ENCODE measurements at places on chromosomes 1 and 21. TPM values are rescaled to one million over a fixed set of nuclear protein-coding genes. Genes with fewer than 3 reads are reported as not detected.
A peak's percentile ranks its signal among the peaks of the same experiment; 100 is the strongest.

Gene METTL25B
- 39.2 TPM for total RNA-seq

Gene TINAGL1
- total RNA-seq, result 212 TPM

Gene HSD3B1
- total RNA-seq, result not detected

- H3K4me1 ChIP-seq, result peaks cover 12% of the 10 kb centered on the region
- H3K27ac ChIP-seq, result no peak overlapping the region
- H3K36me3 ChIP-seq, result no peaks in the 10 kb centered on the region
- DNase-seq, result no peak
These were observed 141.4 kb downstream of the PSMG1 start for GRCh38 chr21:39041816-39042215.

Gene MLLT11
- total RNA-seq, result 16.9 TPM

Gene CNN3
- total RNA-seq, result 247 TPM

DNA sequence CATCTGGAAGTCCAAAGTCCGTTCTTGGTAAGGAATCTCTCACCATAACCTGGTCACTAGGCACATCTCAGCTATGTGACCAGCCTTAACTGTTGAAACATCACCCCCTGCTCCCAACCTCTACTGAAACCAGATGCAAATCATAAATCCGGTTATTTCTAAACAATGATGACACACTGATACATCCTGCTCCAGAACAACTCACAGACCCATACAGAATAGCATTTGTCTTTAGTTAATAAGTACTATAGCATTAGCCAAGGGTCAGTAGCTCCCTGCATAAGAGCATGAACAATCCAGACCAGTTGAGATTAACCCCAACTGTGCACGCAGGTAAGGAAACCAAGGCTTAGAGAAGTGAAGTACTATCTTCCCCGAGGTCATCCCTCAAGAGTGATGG is 38.0 kb upstream of the KCTD3 start:
- no peaks in the 10 kb centered on the region for H3K36me3 ChIP-seq
- no peak overlapping the region for H3K4me3 ChIP-seq
- H3K4me1 ChIP-seq, result peaks cover 8% of the 10 kb centered on the region

Gene DPT
- total RNA-seq, result 1.3 TPM

DNA sequence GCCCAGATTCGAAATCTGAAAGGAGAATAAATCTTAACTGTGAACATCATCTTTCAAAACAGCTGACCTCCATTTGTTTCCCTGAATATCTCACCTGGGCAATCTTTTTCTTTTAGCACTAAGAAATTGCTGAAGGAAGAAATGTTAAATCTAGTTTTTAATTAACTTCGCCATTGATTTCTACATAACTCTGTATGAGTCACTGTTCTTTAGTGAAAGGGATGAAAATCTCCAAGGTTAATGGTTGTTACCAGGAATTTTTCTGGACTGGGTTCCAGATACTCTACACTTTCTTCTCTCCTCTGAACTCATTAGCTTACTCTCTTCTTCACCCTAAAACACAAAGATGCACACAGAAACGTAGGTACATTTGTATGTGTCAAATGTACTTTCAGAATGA is 235.7 kb downstream of the BACH1 start:
- DNase-seq, result no peak
- peaks cover 13% of the 10 kb centered on the region for H3K36me3 ChIP-seq
- H3K4me3 ChIP-seq, result no peak overlapping the region
- no peak overlapping the region for H3K27ac ChIP-seq

Gene PUSL1
- total RNA-seq, result 14.5 TPM

DNA sequence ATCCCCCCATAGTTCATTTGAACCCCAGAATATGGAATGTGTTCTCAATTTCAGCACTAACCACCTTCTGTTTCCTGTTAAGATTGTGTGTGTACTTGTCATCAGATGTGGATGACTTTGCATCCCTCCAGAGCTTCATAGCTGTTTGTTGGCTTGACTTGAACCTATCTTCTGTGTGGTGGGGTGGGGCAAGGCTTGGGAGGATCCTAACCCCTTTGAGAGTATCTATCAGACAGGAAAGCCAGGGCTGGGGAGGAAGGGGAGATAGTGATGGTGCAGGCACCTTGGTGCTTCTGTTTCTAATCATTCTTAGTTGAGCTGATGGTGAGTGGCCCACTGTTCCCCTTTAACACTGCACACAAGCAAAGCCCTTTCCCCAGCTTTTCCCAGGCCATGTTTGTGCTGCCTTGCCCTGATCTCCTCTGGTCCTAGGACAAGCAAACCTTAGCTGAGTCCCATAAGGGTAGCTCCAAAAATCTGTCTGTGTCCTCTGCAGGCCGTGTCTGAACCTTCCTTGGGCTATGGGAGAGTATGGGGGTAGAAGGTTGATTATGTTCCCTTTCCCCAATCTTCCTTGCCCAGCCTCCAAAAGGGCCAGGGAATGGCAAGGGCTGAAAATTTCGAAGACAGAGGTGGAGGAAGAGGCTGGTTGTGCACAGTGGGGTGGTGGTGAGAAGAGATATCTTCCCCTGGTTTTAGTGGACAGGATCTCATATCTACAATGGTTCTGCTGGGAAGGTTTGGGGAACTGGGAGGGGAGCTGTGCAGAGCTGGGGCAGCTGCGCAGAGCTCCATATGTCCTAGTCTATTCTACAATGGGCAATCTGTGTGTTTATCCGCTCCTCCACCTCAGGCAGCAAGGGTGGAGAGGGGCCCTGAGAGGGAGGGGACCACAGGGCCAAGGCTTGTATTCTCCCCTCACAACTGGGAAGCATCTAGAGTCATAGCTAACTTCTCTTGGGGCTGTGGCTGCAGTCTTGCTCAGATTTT is 1.4 kb downstream of the NHLH1 start:
- H3K4me1 ChIP-seq, result no peaks in the 10 kb centered on the region
- no peak for DNase-seq
- H3K27me3 ChIP-seq, result peaks cover 2% of the 10 kb centered on the region
- no peak overlapping the region for H3K4me3 ChIP-seq

DNA sequence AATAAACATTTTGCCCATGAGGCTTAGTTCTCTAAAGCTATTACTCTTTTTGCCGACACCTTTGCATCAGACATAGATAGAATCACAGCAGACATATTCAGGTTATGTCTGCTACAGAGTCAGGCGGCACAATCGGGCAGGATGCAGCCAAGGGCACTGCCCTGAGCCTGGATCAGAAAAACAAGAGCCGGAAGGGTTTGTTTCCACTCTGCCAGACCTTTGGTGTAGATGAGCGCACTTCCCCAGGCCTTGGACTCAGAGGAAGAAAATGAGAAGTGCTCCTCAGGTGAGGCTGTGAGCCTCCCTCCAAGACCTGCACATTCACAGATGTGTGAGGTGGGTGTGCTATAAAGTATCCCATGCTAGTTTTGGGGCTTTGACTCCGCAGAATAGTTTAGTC is 43.7 kb downstream of the GNG12 start:
- DNase-seq, result no peak
- H3K27me3 ChIP-seq, result no peaks in the 10 kb centered on the region
- no peak overlapping the region for H3K27ac ChIP-seq
- no peaks in the 10 kb centered on the region for H3K36me3 ChIP-seq
- H3K4me3 ChIP-seq, result no peak overlapping the region
- H3K4me1 ChIP-seq, result peaks cover 40% of the 10 kb centered on the region

DNA sequence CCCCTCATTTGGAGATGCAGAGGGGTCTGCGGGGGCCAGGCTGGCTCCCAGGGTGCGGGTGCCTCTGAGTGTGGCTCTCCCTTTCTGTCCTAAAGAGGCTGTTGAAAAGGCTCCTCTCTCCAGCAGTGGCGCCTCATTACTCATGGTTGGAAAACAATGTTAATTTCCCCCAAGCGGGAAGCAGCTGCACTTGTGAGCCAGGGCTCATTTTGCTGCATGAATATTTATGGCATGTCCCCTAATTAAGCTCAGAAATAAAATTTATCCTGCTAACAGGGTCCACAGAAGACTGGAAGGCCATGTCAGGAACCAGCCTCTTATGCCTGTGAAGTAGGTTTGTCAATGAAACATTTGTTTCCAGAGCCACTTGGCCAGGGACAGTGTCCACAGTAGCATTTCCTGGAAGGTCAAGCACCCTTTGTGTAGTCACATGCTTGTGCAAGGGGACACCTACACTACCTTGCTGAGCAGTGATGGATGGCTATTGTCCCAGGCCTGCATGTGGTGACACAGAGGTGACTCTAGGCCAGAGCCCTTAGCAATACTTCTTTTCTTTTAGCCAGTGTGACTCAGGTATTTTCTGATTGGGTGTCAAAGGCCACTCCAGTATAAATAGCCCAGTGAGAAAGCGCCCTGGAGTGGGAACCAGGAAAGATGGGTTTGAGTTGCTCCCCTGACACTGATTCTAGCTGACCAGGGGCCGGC is 259.0 kb downstream of the FOXD2 start:
- H3K4me3 ChIP-seq, result no peak overlapping the region
- H3K27ac ChIP-seq, result no peak overlapping the region
- peaks cover 25% of the 10 kb centered on the region for H3K27me3 ChIP-seq
- DNase-seq, result no peak
- H3K4me1 ChIP-seq, result peaks cover 25% of the 10 kb centered on the region

Gene ADORA1
- 2.9 TPM for total RNA-seq

- DNase-seq, result no peak
- peaks cover 50% of the 10 kb centered on the region for H3K27me3 ChIP-seq
- H3K27ac ChIP-seq, result no peak overlapping the region
- H3K4me1 ChIP-seq, result peaks cover 6% of the 10 kb centered on the region
- H3K36me3 ChIP-seq, result no peaks in the 10 kb centered on the region
- no peak overlapping the region for H3K4me3 ChIP-seq
These were observed 177.5 kb downstream of the SETD4 start for GRCh38 chr21:35882791-35883240.

GRCh38 chr1:25924454-25924853 is 18.2 kb upstream of the STMN1 start:
- H3K4me3 ChIP-seq, result no peak overlapping the region
- DNase-seq, result no peak
- H3K4me1 ChIP-seq, result peaks cover 33% of the 10 kb centered on the region
- no peaks in the 10 kb centered on the region for H3K36me3 ChIP-seq

- H3K4me3 ChIP-seq, result no peak overlapping the region
- no peaks in the 10 kb centered on the region for H3K27me3 ChIP-seq
- no peaks in the 10 kb centered on the region for H3K36me3 ChIP-seq
- H3K27ac ChIP-seq, result no peak overlapping the region
- H3K4me1 ChIP-seq, result peaks cover 34% of the 10 kb centered on the region
These were observed 106.5 kb upstream of the SLC2A1 start for GRCh38 chr1:43065191-43065590.

- no peak overlapping the region for H3K4me3 ChIP-seq
- no peak for DNase-seq
- peaks cover 8% of the 10 kb centered on the region for H3K4me1 ChIP-seq
- no peaks in the 10 kb centered on the region for H3K27me3 ChIP-seq
These were observed 729.6 kb upstream of the PTBP2 start for GRCh38 chr1:95991787-95992520.

GRCh38 chr1:41333146-41333784 is 28.0 kb upstream of the FOXO6 start:
- H3K4me1 ChIP-seq, result peaks cover 2% of the 10 kb centered on the region
- H3K4me3 ChIP-seq, result no peak overlapping the region
- peaks cover 2% of the 10 kb centered on the region for H3K27me3 ChIP-seq

Gene SLC22A15
- total RNA-seq, result 10.1 TPM

Gene PCSK9
- 1.6 TPM for total RNA-seq

Gene OR2M3
- total RNA-seq, result not detected

GRCh38 chr1:212013672-212014071 is 21.7 kb downstream of the INTS7 start:
- no peak overlapping the region for H3K4me3 ChIP-seq
- H3K36me3 ChIP-seq, result peaks cover 20% of the 10 kb centered on the region
- no peaks in the 10 kb centered on the region for H3K4me1 ChIP-seq
- DNase-seq, result no peak
- H3K27me3 ChIP-seq, result no peaks in the 10 kb centered on the region

DNA sequence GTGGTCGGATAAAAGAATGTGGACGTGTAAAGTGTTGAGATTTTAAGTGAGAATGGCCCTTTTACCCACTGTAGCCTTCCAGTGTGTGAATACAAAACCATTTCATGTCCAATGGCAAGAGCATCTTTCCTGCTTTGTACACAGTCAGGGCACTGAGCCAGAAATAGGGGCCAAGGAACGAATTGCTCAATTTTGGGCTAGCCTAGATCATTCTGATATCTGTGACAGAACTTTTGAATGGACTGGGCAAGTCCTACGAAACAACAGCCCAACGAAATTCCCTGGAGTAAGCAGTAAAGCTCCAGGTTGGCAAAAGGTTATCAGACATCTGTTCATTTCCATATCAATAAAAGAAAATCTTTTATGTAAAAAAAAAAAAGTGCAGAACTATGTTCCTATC is 5.5 kb downstream of the KIF26B start:
- DNase-seq, result no peak
- peaks cover 3% of the 10 kb centered on the region for H3K36me3 ChIP-seq
- H3K4me1 ChIP-seq, result peaks cover 53% of the 10 kb centered on the region
- H3K4me3 ChIP-seq, result peak overlapping the region; percentile 30

GRCh38 chr1:154848983-154849382 is 21.1 kb downstream of the KCNN3 start:
- H3K36me3 ChIP-seq, result no peaks in the 10 kb centered on the region
- no peak overlapping the region for H3K4me3 ChIP-seq
- no peak overlapping the region for H3K27ac ChIP-seq
- H3K4me1 ChIP-seq, result peaks cover 32% of the 10 kb centered on the region
- DNase-seq, result no peak
- H3K27me3 ChIP-seq, result peaks cover 4% of the 10 kb centered on the region

DNA sequence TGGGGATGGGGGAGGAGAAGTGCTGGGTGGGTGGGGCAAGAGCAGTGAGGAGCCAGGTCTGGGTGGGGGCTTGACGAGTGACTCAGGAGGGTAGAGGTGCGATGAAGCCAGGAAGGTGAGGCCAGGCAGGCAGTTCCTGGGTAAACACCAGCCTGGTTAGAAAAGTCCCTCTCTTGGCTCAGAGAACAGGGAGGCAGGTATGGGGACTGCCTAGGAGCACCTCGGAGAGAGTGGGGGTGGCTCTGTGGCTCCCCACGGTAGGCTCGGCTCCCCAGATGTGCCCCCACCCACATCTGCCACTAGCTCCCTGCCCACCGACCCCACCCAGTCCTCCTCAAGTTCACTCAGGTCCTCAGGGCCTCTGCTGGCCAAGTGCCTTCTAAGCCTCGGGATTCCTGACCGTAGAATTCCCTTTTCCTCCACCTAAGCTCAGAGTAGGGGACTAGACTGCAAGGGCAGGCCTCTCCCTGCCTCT is 1.2 kb downstream of the HSPG2 start:
- H3K27ac ChIP-seq, result peak overlapping the region; percentile 97
- no peaks in the 10 kb centered on the region for H3K27me3 ChIP-seq
- peaks cover 74% of the 10 kb centered on the region for H3K4me1 ChIP-seq
- peak overlapping the region; percentile 76 for H3K4me3 ChIP-seq
- DNase-seq, result no peak

DNA sequence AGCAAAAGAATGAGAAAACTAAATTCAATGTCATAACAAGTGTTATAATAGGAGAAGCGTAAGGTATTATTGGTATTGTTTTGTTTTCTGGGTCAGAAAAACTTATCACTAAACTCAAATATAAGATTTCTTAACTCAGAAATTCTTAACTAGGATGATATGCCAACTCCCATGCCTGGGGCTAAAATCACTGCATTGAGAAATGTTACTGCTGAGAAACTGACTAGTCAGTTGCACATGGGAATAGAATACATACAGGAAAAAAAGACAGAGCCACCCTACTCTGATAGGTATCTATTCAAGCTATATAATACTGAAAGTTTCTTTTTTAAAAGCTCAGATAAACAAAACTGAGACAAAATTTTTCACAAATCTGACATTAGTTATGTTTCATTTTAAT is 56.3 kb downstream of the PRPF38A start:
- H3K36me3 ChIP-seq, result peaks cover 31% of the 10 kb centered on the region
- H3K4me3 ChIP-seq, result no peak overlapping the region
- H3K27me3 ChIP-seq, result no peaks in the 10 kb centered on the region
- no peak for DNase-seq

- no peaks in the 10 kb centered on the region for H3K27me3 ChIP-seq
- no peak overlapping the region for H3K27ac ChIP-seq
- H3K4me3 ChIP-seq, result no peak overlapping the region
- no peak for DNase-seq
- peaks cover 21% of the 10 kb centered on the region for H3K36me3 ChIP-seq
These were observed 26.9 kb upstream of the DDR2 start for GRCh38 chr1:162605225-162605927.
